ENCODE measurements at places on chromosomes 5 and 9.
A peak's percentile ranks its signal among the peaks of the same experiment; 100 is the strongest.

GRCh38 chr9:5813824-5814223 lies 19.1 kb downstream of the ERMP1 start:
- no peak for DNase-seq

- DNase-seq, result no peak
Observed at GRCh38 chr5:98846520-98846919, 73.1 kb downstream of the RGMB start.

DNA sequence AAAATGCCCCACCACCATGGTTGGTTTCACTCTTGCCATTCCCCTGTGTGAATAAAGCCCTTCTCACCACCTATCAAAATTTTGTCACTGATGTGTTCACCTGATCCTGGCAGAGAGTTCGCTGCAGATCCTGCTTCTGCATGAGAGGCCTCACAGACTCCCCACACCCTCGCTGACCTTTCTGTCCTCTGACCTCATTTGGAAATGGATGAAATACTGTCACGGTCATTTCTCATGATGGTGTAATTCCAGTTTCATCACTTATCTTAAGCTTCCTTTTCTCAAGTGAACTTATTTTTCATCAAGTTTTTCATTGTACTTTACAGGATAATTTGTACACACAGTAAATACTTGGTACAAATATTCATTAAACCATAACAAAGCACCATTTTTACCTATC lies 131.3 kb downstream of the FRMD3 start:
- no peak for DNase-seq

GRCh38 chr9:109872901-109873300 lies 92.9 kb downstream of the PALM2AKAP2 start:
- no peak for DNase-seq

DNA sequence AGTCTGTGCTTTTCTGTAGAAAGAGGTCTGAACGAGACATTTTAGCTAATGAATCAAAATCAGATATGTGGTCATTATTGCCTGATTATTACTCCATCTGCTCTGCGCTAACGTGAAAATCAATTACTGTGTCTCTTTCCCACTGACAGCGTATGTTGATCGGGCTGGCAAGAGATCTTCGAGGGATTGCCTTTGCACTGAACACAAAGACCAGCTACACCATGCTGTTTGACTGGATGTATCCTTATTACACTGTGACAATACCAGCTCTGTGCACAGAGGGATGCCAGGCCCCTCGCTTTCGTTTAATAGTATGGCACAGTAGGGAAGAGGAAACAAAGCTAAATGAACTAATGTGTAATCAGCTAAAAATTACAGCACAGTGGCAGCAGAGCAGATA lies 103.7 kb upstream of the TLX3 start:
- no peak for DNase-seq

DNA sequence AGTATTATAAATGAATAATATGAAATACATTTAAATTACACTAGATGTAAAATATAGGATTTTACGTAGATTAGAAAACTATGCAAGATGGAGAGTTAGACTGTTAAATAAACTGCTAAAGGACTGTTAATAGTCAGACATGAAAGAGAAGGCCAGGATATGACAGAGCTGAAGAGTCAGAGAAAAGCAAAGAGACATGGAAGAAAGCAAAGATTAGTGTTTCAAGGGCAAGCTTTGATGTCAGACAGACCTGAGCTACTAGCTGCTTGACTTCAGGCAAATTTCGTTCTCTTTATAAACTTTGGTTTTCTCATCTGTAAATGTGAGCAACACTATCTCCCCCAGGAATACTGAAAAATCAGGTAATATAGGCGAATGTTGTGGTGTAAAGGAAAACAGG lies 161.3 kb downstream of the RAPGEF6 start:
- no peak for DNase-seq

GRCh38 chr5:173316339-173317020 lies 11.7 kb downstream of the STC2 start:
- no peak for DNase-seq

- no peak for DNase-seq
Observed at GRCh38 chr5:133364936-133365707, 247.2 kb downstream of the FSTL4 start.

- DNase-seq, result no peak
Observed at GRCh38 chr9:18394847-18395351, 79.1 kb upstream of the ADAMTSL1 start.

DNA sequence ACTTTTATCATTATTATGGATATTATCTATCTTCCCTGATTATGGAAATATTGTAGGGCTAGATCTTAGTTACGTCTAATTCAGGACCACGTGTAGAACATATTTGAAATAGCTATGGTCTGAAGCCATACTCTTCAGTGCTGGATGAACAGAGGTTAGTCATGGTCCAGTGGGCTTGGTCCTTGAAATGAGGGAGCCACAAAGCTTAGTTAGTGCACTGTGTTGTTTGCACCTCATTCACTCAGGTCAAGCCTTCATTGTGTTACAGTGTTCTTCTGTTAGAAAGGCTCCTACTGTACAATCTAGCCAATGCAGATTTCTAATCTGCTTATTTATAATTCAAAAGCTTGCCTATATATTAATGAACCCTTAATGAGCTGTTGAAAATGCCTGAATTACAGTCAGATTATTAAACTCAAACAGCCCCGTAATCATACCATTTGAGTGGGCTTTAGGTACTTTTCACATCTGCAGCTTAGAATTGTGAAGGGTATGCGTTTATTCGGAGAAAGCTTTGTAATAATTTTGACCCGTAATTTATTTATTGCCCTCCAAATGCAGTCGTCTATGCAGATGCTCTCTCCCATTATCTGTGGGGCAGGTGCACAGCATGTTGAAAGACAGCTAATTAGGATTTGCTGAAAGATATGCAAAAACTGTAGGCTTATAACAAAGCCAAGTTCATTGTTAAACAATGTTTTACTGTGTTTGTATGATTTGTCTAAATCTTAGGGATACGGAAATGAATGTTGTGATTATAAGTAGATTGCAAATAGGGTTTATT lies 164.9 kb downstream of the PBX3 start:
- no peak for DNase-seq

DNA sequence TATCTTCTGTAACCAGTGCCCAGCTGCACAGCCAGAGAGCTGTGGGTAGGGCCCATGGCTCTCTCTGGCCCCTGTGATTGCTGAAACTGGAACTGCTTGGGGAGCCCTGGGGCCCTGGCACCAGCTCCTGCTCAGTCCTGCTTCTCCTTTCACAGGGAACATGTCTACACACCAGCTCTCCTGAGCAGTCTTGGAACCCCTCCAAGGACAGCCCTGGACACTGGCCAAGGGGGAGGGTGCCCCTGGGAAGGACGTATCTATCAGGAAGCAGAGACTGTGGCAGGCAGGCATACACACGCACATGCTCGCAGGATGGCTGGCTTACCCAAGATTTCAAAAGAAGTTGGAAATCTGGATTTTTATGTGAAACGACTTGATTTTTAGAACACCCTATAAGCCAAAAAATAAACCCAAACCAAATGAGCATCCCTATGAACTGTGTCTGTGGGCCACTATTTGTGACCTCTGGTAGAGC lies 8.8 kb upstream of the TRAF1 start:
- no peak for DNase-seq

DNA sequence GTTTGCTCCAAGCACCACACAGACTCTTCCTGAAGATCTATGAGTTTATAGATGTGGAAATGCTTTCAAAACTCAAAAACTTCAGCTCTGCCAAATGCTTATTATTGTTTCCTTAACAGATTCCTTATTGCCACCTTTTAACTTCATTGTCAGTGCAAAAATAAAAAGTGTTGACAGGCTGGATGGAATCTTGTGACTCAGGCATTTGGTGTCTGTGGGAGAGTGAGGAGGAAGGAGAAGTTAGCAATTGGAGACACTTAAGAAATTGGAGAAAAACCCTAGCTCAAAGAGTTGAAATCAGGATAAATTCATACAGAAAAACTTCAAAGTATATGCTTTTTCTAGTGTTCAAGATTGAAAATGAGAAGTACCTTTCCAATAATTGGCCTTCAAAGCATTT lies 140.6 kb upstream of the PUM3 start:
- DNase-seq, result no peak

GRCh38 chr5:145393426-145393825 lies 441.7 kb downstream of the PRELID2 start:
- DNase-seq, result no peak

GRCh38 chr5:2013301-2014057 lies 130.8 kb upstream of the IRX4 start:
- DNase-seq, result no peak

DNA sequence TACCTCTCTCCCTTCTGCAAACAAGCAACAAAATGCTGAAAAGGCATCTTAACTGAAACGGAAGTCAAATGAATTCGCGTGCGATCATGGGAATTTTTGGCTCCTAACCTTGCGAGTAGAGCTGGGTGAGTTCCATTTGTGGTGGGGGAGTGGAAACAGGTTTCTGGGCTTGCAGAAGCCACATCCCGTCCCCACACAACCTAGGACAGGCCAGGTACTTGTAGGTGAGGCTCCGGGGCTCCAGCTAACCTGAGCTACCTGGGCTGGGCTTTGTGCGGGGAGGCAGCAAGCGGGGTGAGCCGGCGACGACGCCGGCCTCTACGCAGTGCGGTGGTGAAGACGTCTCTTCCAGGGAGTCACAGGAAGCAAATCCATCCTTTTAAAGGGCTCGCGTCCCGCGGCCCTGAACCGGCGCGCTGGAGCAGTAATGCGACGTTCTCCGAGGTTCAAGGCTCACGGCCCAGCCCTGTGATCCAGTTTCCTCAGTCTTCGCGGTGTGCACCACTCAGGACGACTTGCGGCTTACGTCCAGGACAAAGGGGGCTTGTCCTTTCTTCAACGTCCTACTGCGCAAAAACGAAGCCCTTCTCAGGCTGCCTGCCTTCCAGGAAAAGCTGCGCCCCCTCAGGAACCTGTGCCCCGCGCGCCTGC lies 567 bp upstream of the SPIN1 start:
- peak; percentile 11 for DNase-seq

- no peak for DNase-seq
Observed at GRCh38 chr5:98982880-98983279, 54.1 kb upstream of the CHD1 start.

GRCh38 chr9:87894998-87895625 lies 12.4 kb downstream of the SPATA31E1 start:
- no peak for DNase-seq

DNA sequence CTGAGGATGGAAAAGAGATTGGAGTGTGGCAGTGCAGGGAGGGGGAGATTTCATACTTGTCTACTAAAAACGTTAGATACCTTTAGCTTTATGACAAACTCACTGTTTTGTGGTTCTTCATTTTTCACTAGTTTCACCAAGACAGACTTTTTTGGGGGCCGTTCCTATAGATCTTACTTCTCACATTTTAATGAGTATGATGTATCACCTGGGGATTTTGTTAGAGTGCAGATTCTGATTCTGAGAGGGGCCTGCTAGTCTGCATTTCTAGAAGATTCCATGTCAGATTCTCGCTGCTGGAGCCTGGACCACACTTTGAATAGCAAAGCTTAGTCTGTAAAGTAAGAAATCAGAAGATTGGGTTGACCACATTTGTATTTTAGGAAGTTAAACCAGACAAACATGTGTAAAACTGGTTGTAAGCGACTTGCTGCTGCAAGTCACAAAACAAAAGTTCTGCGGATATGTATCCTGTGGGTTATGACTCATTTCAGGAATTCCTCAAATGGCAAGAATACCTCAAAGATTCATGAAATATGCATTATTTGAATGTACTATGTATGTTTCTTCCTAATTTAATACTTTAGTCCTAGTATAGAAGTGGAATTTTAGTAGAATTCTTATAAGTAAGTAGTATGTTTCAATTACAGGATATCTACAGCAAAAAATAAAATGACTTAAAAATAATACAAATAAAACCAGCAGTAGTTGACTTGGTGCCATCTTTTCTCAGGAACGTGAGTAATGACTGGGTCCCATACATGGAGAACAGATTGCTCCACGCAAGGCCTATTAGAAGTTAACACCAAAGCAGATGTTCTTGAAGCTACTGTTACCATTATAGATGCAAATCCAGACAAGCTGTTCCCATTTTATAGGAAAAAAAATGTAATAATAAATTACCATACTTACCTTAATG lies 27.8 kb downstream of the NFIL3 start:
- no peak for DNase-seq
